ENCODE measurements at places on chromosomes 1 and 21.

DNA sequence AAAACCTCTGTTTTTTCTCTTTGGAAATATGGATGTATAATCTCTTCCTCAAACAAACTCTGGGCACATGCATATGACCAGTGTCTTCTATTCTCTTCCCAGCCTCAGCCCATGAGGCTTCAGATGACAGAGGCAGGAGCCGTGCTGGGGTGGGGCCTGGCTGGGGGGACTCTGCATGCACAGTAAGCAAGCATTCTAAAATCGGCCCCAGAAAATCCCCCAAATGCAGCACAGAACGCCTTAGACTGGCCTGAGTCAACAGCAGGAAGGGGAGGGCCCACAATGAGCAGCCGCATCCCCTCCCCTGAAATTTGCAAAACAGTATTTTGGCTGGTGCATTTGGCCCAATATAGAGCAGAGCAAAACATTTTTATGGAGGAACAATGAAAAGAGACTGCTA lies 47.8 kb downstream of the ITPKB start:
- peak; percentile 84 for DNase-seq

- no peak for DNase-seq
Observed at GRCh38 chr1:108961198-108961597, 2.1 kb downstream of the CLCC1 start.

DNA sequence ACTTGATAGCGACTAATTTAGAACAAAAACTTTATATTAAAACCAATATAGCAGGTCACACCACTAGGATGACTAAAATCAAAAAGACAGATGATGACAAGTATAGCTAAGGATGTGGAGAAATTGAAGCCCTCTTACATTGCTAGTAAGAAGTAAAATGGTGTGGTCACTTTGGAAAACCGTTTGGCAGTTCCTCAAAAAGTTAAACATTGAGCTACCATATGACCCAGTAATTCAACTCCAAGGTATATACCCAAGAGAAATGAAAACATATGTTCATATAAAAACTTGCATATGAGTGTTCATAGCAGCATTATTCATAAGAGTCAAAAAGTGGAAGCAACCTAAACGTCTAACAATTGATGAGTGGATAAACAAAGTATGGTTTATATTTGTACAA lies 13.0 kb upstream of the SERINC2 start:
- DNase-seq = no peak

- DNase-seq = no peak
Observed at GRCh38 chr1:43935711-43936427, 2.3 kb downstream of the ARTN start.

DNA sequence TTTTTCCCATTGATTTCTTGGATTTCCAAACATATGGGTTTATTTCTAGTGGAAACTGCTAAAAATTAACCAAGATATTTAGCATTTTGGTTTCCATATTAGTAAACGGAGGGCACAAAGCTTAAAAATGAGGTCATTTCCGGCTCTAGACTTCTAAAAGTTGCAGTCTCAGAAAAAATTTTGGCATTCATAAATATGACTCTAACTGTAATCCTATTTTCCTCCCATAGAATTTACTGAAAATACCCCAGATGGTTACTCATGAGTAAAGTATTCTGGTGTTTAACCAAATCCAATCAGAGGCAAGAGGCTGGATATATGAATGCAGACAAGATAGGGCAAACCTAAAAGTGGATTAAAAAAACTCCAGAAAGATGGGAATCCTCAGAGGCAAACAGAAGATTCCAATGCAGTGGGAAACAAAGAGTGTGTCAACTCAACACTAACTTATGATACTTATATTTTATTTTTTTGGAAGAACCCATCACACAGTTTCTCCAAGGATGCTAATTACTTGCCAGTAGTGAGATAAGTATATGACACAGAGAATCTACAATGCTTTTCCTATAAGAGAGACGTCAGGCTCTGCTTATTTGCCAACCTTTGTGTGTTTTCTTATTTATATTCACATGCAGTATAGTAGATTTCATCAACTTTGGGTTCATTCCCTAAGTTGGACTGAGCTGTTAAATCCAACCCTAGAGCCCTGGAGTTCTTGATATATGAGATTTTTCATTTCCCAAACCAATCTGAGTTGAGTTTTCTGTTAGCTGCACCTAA lies 90.1 kb upstream of the BCL10 start:
- DNase-seq = no peak

- no peak for DNase-seq
Observed at GRCh38 chr1:202659541-202659940, 50.7 kb downstream of the SYT2 start.

DNA sequence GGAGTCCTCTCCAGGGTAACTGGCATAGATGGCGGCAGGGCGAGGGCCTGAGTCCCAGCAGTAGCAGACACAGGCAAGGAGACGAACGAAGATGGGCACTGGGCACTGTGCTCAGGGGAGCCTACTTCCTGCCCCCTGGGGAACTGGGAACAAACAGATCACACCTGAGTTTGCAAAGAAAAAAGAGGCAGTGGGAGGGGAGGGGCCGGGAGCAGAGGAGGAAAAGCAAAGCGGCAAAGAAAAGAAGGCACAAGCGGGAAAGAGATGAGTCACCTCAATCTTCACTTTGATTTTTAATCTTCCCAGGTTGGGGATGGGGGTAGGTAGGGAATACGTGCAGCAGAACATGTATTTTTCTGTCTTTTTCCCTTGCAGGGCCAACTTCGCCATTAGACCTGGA lies 44.0 kb downstream of the ZSCAN20 start:
- no peak for DNase-seq

DNA sequence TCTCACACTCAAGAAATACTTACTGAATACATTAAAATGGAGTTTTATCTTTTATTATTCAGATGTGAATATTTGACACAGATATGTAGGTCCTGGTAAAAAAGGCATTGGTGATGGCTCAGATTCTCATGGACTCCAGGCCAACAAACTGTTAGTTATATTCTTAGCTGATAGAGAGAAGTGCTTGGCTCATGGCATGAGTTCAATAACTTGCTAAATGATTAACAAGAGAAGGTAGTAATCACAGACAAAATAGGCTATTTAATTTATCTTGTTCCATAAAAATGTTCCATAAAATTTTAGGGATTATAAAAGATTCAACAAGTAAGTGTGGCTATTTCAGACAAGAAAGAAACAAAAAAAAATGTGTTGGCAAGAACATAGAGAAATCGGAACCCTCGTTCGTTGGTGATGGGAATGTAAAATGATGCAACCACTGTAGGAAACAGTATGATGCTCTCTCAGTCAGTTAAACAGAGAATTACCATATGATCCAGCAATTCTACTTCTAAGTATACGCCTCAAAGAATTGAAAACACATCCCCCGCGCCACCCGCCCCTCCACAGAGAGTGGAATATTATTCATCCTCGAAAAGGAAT lies 737.8 kb upstream of the ADAMTS5 start:
- DNase-seq = no peak

GRCh38 chr1:37477946-37478345 lies 3.6 kb downstream of the ZC3H12A start:
- peak; percentile 73 for DNase-seq

DNA sequence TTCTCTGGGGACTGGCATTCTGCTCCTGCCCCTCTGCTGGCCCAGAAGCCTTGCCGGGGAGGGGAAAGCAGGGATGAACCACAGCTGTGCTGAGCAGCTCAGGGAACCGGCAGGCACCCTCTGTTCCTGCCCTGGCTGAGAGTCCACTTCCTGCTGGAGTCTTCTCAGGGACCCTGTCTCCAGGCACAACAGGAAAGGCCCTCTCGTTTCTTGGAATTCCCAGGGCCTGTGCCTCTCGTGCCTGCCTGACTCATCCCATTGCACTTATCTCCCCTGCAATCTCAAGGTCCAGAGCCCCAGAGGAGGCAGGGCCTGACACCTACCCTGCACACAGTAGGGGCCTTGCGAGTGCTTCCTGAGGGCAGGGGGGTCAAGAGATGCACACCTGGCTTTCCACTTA lies 1.1 kb upstream of the EDN2 start:
- DNase-seq = no peak

DNA sequence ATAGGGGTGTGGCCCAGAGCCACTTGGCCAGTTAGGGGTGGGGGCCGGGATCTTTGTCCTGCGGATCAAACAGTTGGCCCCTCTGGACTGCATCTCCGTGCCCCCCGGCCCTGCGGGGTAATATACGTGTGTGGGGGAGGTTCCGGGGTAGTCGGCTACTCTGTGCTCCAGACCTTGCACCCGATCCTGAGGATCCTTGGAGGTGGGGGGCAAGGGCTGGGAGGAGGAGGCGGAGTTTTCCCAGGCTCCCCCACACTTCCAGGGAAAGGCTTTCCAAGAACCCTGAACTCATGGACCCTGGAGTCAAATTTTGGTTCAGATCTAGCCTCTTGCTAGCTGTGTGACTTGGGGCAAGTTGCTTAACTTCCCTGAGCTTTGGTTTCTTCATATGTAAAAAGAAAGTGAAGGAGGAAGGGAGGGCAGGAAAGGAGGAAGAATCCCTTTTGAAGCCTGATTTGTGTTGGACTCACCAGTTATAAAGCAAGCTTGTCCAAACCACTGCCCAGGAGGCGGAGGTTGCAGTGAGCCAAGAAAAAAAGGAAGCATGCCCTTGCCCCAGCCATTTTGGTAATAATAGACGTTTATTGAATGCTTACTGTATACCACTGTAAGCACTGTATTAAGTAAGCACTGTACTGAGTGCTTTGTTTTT lies 686 bp downstream of the MIIP start:
- no peak for DNase-seq

DNA sequence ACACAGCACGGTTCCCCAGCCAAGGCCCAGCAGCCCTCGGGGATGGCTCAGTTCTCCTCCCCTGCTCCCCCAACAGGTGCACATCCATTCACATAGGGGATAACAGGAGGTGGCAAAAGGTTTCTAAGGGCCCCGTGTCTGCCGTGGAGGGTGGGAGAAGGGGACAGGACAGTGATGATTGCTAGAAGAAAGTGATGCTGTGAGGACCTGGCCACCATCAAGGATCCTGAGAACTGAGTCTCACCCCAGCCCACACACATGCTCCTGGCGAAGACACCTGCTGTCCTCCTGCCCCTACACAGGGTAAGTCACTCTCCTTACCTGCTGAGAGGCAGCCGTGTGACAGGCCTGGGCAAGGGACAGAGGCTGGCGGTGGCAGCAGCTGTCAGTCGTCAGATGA lies 54.5 kb downstream of the GNG4 start:
- DNase-seq = no peak

GRCh38 chr1:17991996-17992395 lies 115.6 kb upstream of the IGSF21 start:
- DNase-seq = no peak

GRCh38 chr21:38944903-38945302 lies 139.2 kb downstream of the ETS2 start:
- DNase-seq = no peak

DNA sequence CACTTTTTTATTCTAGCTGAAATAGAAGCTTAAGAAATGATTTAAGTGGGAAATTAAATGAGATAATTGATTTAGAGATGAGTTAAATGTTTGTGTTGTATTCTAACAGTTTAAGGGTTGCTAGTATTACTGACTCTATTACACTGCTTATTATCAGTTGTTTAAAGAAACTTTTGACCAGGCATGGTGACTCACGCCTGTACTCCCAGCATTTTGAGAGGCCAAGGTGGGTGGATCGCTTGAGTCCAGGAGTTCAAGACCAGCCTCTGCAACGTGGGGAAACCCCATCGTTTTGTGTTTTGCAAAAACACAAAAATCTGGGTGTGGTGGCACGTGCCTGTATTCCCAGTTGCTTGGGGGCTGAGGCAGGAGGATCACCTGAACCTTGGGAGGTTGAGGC lies 14.2 kb downstream of the CLIC4 start:
- no peak for DNase-seq

GRCh38 chr1:235855811-235856429 lies 10.8 kb downstream of the LYST start:
- no peak for DNase-seq

DNA sequence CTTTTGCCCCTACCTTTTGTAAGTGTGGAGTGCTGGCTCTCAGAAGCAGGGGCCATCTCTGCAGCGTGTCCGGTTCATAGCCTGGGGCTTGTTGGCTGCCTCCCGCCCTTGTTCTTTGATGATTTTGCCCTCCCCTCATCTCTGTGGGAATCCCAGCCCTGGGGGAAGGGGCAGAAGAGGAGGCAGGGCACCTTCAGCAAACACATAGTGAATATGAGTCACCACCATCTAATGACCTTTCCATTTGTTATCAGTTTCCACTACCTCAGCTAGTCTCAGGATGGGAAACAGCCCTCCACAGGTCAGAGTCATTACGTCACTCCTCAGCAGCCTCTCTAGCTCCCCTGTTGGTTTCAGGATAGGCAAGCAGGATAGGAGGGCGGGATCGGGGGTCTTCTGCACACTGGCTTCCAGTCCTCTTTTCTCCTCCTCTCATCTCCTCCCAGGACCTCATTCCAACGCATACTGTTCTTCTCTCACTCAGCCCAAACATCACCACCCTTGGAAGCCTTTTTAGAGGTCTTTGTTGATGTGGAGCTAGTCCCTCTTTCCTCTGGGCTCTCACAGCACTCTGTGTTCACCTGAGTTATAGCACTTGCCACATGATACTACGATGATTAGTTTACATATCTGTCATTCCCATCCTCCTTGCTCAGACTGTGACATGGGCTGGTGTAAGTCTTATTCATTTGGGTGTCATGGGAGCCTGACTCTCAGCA lies 15.8 kb downstream of the GADD45A start:
- no peak for DNase-seq

DNA sequence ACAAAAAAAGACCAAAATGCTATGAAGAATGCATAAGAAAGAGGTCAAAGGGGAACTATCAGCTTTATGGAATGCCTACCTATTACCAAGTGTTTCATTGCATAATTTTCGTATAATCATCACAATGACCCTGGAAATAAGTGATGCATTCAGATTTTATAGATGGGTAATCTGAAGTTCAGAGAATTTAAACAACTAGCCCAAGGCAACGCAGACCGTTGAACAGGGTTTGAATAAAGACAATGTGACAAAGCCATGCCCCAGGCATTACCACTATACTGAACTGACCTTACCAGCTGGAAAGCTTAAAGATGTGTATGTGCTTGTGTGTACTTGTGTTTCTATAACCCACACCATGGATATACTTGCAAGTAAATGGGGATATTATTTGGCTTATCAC lies 827.6 kb upstream of the ADGRL2 start:
- DNase-seq = no peak

GRCh38 chr21:43279578-43279894 lies 110.7 kb downstream of the CRYAA start:
- DNase-seq = no peak

- DNase-seq = no peak
Observed at GRCh38 chr1:231144416-231145193, 17.3 kb upstream of the TRIM67 start.

DNA sequence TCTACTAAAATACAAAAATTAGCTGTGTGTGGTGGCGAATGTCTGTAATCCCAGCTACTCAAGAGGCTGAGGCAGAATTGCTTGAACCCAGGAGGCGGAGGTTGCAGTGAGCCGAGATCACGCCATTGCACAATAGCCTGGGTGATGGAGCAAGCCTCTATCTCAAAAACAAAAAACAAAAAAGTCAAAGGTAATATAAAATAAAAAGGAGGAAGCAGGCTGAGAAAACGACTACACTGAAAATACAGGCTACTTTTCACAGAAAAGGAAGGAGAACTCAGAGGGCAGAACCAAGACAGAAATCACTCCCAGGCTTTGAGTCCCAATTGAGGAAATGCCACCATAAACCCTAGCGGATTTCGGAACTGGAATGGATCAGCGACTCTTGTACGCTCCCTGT lies 5.9 kb upstream of the A3GALT2 start:
- no peak for DNase-seq

GRCh38 chr1:36480161-36480560 lies 2.6 kb downstream of the CSF3R start:
- peak; percentile 52 for DNase-seq
